ENCODE measurements at places on chromosomes 16 and 17. TPM values are rescaled to one million over a fixed set of nuclear protein-coding genes. Genes with fewer than 3 reads are reported as not detected.

Gene PLA2G10
- total RNA-seq = not detected

Gene FSCN2
- total RNA-seq = 0.59 TPM

Gene GUCY2D
- under 0.01 TPM for total RNA-seq

Gene JPH3
- not detected for total RNA-seq

Gene PDILT
- not detected for total RNA-seq

Gene MYH3
- total RNA-seq = 0.37 TPM

Gene ZPBP2
- total RNA-seq = not detected

Gene KRT33B
- total RNA-seq = not detected

Gene SIAH1
- total RNA-seq = 18.2 TPM

Gene MPV17L
- total RNA-seq = 1.2 TPM

Gene G6PC1
- total RNA-seq = not detected

Gene AATF
- total RNA-seq = 29.8 TPM

Gene RAB40B
- 9.4 TPM for total RNA-seq

Gene KRT20
- not detected for total RNA-seq

Gene ADGRG1
- 6.8 TPM for total RNA-seq

Gene WWP2
- 30.5 TPM for total RNA-seq

Gene CA5A
- not detected for total RNA-seq

Gene PLEKHH3
- 12.9 TPM for total RNA-seq

Gene CCL22
- not detected for total RNA-seq

Gene GID4
- 9.8 TPM for total RNA-seq

Gene KLHL10
- total RNA-seq = under 0.01 TPM

Gene ST6GALNAC1
- total RNA-seq = not detected

Gene YBX2
- not detected for total RNA-seq
